A549 treated with GW870086 at 1 μM for 4 hours (cell line): ENCODE measurements at places on chromosomes 5 and 9. TPM values are rescaled to one million over a fixed set of nuclear protein-coding genes. Genes with fewer than 3 reads are reported as not detected.

DPYSL3 gene
- 19.4 to 27.1 TPM (median 22.8 TPM) in 5 replicates for total RNA-seq

HSDL2 gene
- total RNA-seq = 24.4 to 31.0 TPM (median 25.8 TPM) in 5 replicates

QSOX2 gene
- 24.5 to 28.7 TPM (median 27.0 TPM) in 5 replicates for total RNA-seq

FREM1 gene
- not detected in 5 replicates for total RNA-seq

TRMT10B gene
- total RNA-seq = 5.4 to 5.9 TPM (median 5.8 TPM) in 5 replicates

HNRNPA0 gene
- total RNA-seq = 43.8 to 52.5 TPM (median 50.4 TPM) in 5 replicates

CACNA1B gene
- total RNA-seq = 0.01 to 0.12 TPM (median 0.05 TPM) in 5 replicates

IFNA2 gene
- not detected in 5 replicates for total RNA-seq

SNCAIP gene
- total RNA-seq = not detected in 5 replicates

GPX8 gene
- total RNA-seq = 30.5 to 40.2 TPM (median 36.6 TPM) in 5 replicates

BTNL9 gene
- 0.19 to 1.0 TPM (median 0.72 TPM) in 5 replicates for total RNA-seq

ANKRD18B gene
- total RNA-seq = 3.3 to 7.2 TPM (median 6.8 TPM) in 5 replicates

PSMB7 gene
- 311 to 354 TPM (median 328 TPM) in 5 replicates for total RNA-seq

INVS gene
- total RNA-seq = 7.5 to 10.8 TPM (median 9.6 TPM) in 5 replicates

SEC24A gene
- total RNA-seq = 11.4 to 17.2 TPM (median 14.5 TPM) in 5 replicates

ANKDD1B gene
- not detected in 5 replicates for total RNA-seq

GRM6 gene
- total RNA-seq = not detected in 5 replicates

LCN9 gene
- not detected in 5 replicates for total RNA-seq

PCDHB16 gene
- 0.05 to 0.15 TPM (median 0.06 TPM) in 4 of 5 replicates, not detected in the other for total RNA-seq

DMRTA1 gene
- total RNA-seq = 0.55 to 0.83 TPM (median 0.77 TPM) in 5 replicates

GLDC gene
- 14.1 to 16.4 TPM (median 14.6 TPM) in 5 replicates for total RNA-seq

C6 gene
- not detected in 5 replicates for total RNA-seq

PCA3 gene
- total RNA-seq = not detected in 5 replicates

SVEP1 gene
- 1.2 to 2.1 TPM (median 1.8 TPM) in 5 replicates for total RNA-seq

GRIA1 gene
- total RNA-seq = not detected in 5 replicates

SH3RF2 gene
- 2.5 to 3.8 TPM (median 3.6 TPM) in 5 replicates for total RNA-seq

KIF4B gene
- 0.06 TPM in 1 of 5 replicates, not detected in the others for total RNA-seq

PRDM9 gene
- not detected in 5 replicates for total RNA-seq

SNCB gene
- total RNA-seq = 0.74 to 1.3 TPM (median 0.96 TPM) in 5 replicates

SLC34A3 gene
- 0.06 to 0.17 TPM (median 0.11 TPM) in 5 replicates for total RNA-seq

FKTN gene
- total RNA-seq = 6.2 to 9.0 TPM (median 7.9 TPM) in 5 replicates

IL13 gene
- 0.12 TPM in 1 of 5 replicates, not detected in the others for total RNA-seq

IFNA21 gene
- not detected in 5 replicates for total RNA-seq
